ENCODE measurements at places on chromosomes 12 and 14. TPM values are rescaled to one million over a fixed set of nuclear protein-coding genes. Genes with fewer than 3 reads are reported as not detected.

DNA sequence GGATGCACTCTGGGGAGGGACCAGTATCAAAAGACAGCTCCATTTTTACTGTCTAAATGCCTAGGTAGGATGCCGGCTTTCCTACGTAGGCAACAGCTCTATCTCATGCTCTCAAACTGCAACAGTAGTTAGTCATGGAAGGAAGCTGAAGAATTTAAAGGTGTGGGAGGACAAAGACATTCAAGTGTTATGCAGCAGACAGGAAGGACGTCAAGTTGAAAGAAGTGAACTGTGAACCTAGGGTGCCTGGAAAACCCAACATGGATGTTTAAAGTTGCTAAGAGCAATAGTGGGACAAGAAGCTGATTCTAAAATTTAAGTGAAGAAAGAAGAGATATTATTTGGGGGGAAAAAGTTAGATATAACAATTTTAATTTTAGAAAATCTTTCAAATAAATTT lies 5.9 kb downstream of the SEC23A start:
- no peak for DNase-seq
- no peaks in the 10 kb centered on the region for H3K27me3 ChIP-seq
- H3K36me3 ChIP-seq = no peaks in the 10 kb centered on the region
- H3K4me3 ChIP-seq = no peak overlapping the region

The NINJ2 gene
- polyA plus RNA-seq = 11.2 TPM

DNA sequence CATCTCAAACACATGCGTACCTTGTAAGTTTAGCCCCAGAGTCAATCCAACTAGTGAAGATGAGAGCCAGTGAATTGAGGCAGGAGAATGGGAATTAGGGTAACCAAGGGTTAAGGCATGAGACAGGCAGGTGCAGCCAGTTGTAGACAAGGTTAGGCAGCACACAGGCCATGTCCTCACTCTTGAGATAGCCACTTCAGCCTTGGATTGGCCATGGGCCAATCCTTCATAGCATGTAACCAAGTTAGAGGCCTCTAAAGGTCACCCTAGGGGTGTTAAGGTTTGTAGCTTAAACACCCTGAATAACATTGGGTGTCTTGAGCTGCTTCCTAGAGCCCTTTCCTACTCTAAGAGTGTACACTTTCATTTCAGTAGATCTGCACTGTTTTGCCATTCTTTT lies 208.2 kb upstream of the RBM19 start:
- DNase-seq = no peak
- H3K27me3 ChIP-seq = no peaks in the 10 kb centered on the region
- H3K4me1 ChIP-seq = no peaks in the 10 kb centered on the region
- no peak overlapping the region for H3K4me3 ChIP-seq
- H3K36me3 ChIP-seq = no peaks in the 10 kb centered on the region

- no peak overlapping the region for H3K27ac ChIP-seq
- H3K4me1 ChIP-seq = peaks cover 7% of the 10 kb centered on the region
- no peaks in the 10 kb centered on the region for H3K27me3 ChIP-seq
- DNase-seq = no peak
- no peak overlapping the region for H3K4me3 ChIP-seq
Measured at GRCh38 chr12:105201299-105201698, 34.7 kb downstream of the APPL2 start.

The B3GNT4 gene
- 2.1 TPM for polyA plus RNA-seq

DNA sequence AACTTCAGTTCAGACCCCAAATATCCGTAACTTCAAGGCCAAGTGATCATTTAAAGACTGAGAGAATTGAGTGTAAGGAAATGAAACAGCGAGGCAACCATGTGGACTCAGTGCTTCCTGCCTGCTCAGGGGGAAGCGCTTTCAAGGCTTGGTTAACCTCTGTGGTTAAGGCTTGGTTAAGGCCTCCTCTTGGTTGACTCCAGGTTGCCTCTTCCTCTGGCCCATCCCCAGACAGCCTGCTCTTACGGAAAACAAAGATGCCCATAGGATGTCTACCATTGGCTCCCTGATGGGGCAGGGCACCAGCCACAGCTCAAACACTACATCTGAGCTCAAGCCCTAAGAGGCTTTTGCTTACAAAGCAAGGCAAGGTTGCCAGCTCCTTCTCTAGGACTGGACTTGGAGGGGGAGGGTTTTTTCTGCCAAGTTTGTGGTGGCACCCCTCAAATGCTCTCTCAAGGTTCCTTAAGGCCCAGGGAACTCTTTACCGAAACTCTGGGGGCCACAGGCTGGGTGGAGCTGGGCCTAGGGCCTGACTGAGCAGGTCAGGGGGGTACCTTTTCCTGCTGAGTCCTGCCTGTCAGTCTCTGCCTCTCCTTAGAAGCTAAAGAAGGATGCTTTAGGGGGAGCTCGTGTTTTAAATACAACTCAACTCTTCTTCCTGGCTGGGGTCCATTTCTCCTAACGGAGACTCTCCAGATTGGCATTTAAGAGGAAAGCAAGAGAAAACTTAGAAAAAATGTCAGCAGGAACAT lies 13.7 kb downstream of the COL2A1 start:
- DNase-seq = no peak
- H3K4me1 ChIP-seq = peaks cover 5% of the 10 kb centered on the region
- no peaks in the 10 kb centered on the region for H3K27me3 ChIP-seq
- H3K27ac ChIP-seq = no peak overlapping the region
- H3K36me3 ChIP-seq = no peaks in the 10 kb centered on the region

- no peaks in the 10 kb centered on the region for H3K4me1 ChIP-seq
- no peak overlapping the region for H3K4me3 ChIP-seq
- no peak overlapping the region for H3K27ac ChIP-seq
- DNase-seq = peak; percentile 87
- H3K27me3 ChIP-seq = no peaks in the 10 kb centered on the region
Measured at GRCh38 chr12:119412811-119413794, 78.6 kb downstream of the CCDC60 start.

GRCh38 chr14:89397569-89398230 lies 19.3 kb downstream of the FOXN3 start:
- no peak overlapping the region for H3K4me3 ChIP-seq
- H3K36me3 ChIP-seq = no peaks in the 10 kb centered on the region
- H3K27me3 ChIP-seq = no peaks in the 10 kb centered on the region
- H3K4me1 ChIP-seq = peaks cover 11% of the 10 kb centered on the region
- no peak overlapping the region for H3K27ac ChIP-seq

GRCh38 chr12:117125272-117125613 lies 26.0 kb upstream of the TESC start:
- H3K4me1 ChIP-seq = peaks cover 4% of the 10 kb centered on the region
- H3K4me3 ChIP-seq = no peak overlapping the region
- H3K27me3 ChIP-seq = no peaks in the 10 kb centered on the region
- no peaks in the 10 kb centered on the region for H3K36me3 ChIP-seq
- no peak for DNase-seq
- H3K27ac ChIP-seq = no peak overlapping the region

- no peak overlapping the region for H3K27ac ChIP-seq
- H3K27me3 ChIP-seq = no peaks in the 10 kb centered on the region
- H3K36me3 ChIP-seq = no peaks in the 10 kb centered on the region
Measured at GRCh38 chr12:42923156-42923555, 333.6 kb upstream of the PRICKLE1 start.

The PAWR gene
- polyA plus RNA-seq = 37.2 TPM

The SCNN1A gene
- polyA plus RNA-seq = 14.6 TPM

DNA sequence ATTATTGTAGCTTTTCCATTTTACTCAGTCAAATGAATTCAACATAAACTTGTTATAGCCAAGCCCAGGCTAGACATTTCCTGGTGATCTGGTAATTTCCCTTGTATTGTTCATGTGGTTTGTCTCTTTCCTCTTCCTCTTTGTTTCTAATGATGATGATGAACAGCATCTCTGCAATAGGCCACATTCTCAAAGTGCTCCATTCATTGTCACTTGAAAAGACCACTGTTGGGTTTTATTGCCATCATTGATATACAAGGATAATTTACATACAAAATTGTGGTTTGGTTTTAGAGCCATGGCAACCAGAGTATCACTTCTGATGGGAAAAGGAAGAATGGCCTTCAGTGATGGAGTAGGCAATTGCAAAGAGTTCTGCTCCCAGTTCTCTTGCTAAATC lies 379.3 kb downstream of the RGS6 start:
- no peak overlapping the region for H3K27ac ChIP-seq
- no peak overlapping the region for H3K4me3 ChIP-seq
- no peak for DNase-seq
- H3K36me3 ChIP-seq = no peaks in the 10 kb centered on the region
- H3K4me1 ChIP-seq = peaks cover 2% of the 10 kb centered on the region

- peaks cover 14% of the 10 kb centered on the region for H3K4me1 ChIP-seq
- H3K27ac ChIP-seq = no peak overlapping the region
Measured at GRCh38 chr14:94773655-94774343, 3.9 kb upstream of the GSC start.
